ENCODE measurements at places on chromosomes 5 and 9.
A peak's percentile ranks its signal among the peaks of the same experiment; 100 is the strongest.

DNA sequence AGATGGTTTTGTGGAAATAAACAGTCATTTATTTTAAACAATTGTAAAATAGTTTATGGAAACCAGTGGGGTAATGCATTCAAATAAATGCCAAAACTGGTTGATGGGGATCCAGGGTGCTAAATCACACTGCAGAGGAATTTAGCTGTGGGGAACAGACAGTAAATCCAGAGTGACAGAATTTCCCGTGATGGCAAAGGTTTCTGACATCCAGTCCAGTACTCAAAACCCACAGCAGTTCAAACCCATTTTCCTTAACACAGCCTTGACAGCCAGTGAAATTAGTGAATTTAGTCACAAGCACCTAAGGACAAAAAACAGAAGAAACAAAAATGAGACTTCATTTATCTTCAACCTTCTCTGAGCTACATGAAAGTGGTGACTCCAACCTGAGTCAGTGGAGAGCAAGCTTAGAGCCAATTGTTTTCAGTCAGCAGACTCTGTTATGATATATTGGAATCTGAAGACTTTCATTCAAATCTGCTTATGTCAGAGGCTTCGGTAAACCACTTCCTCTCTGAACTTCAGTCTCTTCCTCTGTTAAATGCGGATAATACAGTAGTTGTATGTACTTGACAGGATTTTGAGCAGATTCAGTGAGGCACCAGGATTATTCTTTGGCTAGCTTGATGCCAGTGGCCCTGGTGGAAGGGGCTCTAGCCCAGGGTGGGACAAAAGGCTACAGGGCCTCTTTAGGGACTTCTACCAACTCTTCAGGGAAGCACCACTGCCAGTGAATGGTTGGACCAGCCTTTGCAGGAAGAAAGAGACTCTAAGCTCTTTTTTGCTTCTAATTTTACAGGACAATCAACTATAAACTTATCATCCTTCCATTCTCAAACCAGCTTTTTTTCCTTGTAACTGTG is 185.3 kb downstream of the MAPKAP1 start:
- DNase-seq, result peak; percentile 5

- no peak for DNase-seq
These were observed 570 bp downstream of the CREBRF start for GRCh38 chr5:173056783-173057061.

DNA sequence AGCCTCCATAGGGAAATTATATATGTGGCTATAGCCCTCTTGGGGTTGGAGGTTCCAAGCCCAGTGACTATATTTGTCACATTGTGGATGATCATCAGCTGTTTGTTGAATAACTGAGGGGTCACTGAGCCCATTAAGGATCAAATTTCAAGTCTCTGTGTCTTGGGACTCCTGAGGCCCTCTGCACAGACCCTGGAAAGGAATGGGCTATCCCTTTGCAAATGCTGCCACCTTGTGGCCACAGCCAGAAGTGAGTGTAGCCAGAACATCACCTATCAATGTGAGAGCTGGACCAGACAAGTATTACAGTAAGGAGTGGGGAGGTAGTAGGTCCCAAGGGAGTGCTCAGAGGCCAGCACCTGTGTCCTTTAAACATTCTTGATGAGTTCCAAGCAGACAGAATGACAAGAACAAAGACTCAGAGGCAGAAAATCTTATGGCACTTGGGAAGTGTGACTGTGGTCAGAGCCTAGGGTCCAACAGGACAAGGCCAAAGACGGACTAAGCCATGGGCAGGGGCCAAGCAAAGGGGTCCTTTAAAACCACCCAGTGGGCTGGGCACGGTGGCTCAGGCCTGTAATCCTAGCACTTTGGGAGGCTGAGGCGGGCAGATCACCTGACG is 8.2 kb downstream of the RPP25L start:
- DNase-seq, result peak; percentile 63

DNA sequence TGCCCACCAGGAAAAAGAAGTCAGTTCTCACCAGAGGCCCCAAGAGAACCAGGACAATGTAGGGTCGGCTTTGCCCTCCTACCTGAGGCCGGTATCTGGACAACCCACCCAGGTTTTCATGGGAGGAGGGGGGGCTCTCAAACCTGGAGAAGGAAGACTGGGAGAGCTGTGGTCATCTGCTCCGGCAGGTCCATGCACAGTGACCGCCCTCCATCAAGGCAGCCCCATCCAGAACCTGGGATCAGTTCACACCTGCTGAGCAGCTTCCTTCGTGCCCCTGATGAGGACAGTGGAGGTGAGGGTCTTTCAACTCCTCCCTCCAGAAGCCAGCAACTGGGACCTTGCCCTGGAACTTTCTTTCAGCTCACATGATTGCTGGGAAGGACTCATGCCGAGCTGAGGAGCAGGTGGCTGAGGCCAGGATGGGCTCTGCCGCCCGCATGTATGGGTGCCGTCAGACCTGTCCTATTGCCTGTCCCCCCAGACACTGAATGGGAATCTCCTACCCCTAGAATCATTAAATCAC is 20.8 kb upstream of the FIBCD1 start:
- DNase-seq, result no peak

- DNase-seq, result peak; percentile 33
These were observed 117.2 kb downstream of the INVS start for GRCh38 chr9:100216178-100216787.

GRCh38 chr9:91417602-91418214 is 5.9 kb downstream of the NFIL3 start:
- no peak for DNase-seq

DNA sequence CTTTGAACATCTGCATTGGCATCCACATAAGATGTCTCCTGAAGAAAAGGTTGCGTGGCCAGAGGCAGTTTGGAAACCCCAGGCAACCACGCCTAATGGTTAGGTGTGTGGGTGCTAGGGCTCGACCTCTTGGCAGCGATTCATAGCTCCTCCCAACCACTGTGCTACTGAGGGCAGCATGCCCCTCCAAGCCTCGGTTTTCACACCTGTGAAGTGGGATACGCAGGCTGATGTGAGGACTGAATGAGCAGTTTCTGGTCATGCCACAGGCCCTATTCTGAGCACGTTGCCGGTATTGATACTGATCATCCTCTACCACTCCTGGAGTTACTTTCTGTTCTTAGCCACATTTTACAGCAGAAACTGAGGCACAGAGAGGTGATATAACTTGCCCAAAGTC is 19.1 kb downstream of the NDST1 start:
- DNase-seq, result no peak

- DNase-seq, result peak; percentile 59
These were observed 1173.4 kb upstream of the ACO1 start for GRCh38 chr9:31210978-31211570.

- no peak for DNase-seq
These were observed 884.0 kb upstream of the ACO1 start for GRCh38 chr9:31500422-31500821.

DNA sequence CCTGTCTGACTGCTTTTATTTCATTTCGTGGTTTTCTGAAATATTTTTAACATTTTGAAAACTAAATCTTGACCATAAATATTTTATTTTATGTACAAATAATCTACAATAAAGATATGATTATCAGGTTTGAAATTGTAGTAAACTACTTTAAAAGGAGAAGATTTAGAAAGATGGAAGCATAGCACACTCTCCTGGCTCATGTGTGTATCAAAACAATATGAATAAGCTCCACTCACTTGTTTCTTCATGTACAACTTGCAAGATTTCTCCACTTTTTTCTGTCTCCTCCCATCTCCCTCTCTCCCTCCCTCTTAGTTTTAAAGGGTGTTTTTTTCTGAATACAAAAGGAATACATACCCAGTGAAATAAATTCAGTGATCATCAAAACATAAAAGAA is 15.4 kb upstream of the VPS13A start:
- DNase-seq, result no peak

GRCh38 chr5:98839469-98840383 is 66.3 kb downstream of the RGMB start:
- peak; percentile 19 for DNase-seq

DNA sequence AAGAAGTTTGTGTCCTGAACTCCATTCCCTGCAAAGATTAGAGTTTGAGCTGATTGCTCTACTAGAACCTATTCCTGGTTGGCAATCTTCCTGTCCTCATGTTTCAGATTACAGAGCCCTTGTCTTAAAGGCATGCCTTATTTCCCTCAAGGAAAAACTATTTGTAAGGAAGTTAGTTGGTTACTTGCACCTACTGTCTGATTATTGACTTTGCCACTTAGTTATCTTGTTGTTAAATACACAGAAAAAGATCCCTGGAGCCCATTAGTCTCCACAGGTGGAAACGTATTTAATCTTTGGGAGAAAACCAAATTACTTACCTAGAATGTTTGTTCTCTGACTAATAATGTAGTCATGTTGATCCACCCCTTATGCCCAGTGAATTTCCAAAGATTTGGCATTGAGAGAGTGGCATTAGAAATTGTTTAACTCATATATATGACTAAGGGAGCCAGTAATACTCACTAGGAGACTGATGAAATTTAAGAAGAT is 132.3 kb upstream of the ELL2 start:
- DNase-seq, result no peak

DNA sequence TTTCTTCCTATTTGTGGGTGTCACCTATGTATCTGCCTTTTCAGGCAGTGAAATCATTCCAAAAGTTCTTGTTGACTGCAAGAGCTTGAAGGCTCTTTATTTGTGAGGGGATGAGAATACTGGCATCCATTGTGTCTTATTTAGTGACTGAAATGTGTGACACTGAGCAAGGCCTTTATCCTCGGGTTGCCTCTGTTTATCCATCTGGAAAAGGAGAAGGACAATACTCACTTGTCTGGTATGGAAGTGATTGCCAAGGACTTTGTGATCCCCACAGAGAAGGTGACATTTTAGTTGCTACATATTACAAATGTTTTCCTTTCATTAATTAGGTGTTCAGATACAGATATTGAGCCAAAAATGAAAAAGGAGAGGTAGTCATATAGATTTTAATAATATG is 80.2 kb downstream of the ARRDC3 start:
- DNase-seq, result no peak

- DNase-seq, result no peak
These were observed 214.1 kb downstream of the CD180 start for GRCh38 chr5:66982470-66982869.

DNA sequence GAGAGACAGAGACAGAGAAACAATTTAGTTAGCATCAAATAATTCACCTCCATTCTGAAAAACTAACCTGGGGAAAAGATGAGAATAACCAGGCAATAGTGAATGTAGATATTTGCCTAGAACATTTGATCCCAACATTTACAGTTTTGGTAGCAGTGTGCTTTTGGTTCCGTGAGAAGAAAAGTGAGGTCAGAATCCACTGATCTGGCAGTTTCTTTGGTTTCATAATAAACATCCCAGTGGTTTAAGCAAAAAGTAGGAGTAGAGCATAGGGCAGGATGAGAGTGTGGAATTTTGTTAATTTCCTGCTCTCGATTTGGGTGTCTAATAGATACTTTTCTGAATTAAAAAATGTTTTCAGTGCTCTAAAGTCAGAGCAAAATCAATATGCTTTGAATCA is 887.0 kb downstream of the NR2F1-AS1 start:
- DNase-seq, result no peak

DNA sequence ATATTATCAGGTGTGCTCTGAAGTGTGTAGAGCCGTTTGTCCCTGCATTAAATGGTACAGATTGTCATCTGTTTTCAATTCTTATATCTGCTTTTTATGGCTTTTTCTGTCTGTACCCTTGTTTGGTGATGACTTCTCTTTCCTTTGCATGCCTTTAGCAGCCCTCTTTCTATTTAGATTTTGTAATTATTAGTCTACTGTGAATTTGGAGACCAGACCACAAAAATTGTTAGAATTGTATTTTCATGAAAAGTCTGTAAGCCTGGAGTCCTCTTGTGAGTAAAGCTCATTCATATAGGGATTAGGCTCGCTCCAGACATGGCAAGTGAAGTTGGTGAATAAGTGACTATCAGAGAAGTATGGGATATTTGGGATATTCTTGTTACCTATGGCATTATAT is 41.7 kb downstream of the NFX1 start:
- no peak for DNase-seq

GRCh38 chr9:127595611-127596010 is 16.5 kb upstream of the STXBP1 start:
- DNase-seq, result no peak

DNA sequence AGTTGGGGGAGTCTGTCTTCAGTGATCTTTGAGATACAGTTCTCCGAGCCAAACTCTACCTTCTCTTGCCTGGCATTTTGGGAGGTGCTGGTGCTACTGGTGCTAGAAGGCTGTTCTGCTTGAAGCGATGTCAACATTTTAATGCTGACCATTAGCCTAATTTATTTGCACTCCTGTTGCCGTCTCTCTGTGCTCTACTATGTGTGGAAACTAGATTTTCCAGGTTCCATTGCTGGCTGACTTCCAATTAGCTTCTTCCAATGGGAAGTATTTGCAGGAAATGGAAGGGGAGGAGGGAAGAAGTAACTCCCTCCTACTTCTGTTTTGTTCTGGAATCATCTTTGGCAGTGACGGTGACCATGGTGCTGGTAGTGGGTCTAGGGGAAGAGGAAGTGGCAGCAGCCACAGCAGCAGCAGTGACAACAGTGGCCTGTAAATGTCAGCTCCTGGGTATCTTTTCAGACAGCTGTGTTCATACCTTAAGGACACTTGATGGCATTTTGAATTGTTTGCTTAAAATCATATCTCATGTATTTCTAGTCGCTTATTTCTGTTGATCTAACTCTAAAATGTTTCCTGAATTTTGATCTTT is 7.9 kb downstream of the TXNDC8 start:
- DNase-seq, result peak; percentile 67

DNA sequence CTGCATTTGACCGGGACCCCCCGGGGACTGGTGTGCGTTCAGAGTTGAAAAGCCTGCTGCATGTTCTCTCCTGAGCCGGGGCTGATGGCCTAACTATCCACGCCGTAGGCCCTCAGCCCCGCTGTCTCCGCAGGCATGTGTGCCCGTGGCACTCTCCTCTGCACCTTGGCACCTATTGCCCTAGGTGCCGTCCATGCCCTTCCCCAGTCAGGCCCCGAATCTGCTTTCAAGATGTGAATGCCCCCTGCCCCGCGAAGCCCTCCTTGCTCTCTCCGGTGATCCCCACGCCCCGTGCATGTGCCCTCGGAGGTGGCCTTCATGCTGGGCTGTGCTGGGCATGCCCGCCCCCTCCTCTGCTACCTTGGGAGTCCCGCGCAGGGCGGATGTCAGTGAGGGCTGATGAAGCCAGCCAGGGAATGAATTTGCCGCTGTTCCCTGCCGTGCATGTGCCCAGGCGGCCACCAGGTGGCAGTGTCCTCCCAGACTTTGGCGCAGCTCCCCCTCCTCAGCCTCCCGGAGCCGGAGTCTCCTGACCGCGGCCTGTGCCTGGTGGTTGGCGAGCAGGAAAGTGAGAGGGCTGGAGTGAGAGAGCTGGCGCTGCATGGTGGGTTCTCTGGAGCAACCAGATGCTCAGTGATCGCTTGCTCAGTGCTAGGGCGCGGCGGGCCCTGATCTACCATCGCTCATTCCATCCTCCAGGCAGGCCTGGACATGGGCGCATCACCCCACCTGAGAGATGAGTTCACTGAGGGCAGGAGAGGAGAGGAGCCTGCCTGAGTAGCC is 112.9 kb upstream of the LMX1B start:
- peak; percentile 52 for DNase-seq

DNA sequence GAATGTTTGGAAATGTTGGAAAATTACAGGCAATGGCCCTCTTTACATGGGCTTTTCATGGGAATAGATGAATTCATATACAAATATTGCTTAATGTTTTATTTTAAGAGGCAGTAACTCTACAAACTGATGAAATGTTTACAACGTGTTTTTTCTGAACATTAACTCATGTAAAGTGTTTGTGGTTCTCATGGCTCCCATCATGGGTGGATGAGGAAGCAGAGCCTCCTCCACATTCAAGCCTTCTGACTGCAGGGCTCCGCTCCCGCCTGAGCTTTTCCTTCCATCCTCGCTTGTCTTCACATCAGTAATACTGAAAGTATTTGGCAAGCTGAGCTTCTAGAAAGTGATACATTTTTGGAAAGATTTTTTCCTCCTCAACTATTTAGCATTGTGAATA is 204.2 kb downstream of the ARHGAP26 start:
- DNase-seq, result no peak
